ENCODE measurements at places on chromosomes 2 and 18. TPM values are rescaled to one million over a fixed set of nuclear protein-coding genes. Genes with fewer than 3 reads are reported as not detected.

- no peak for DNase-seq
These were observed 107.2 kb upstream of the L3MBTL4 start for GRCh38 chr18:6521803-6522418.

GRCh38 chr2:236656721-236657120 lies 87.1 kb downstream of the ACKR3 start:
- DNase-seq, result no peak

- DNase-seq, result no peak
These were observed 54.0 kb downstream of the ERBB4 start for GRCh38 chr2:212484563-212485080.

DNA sequence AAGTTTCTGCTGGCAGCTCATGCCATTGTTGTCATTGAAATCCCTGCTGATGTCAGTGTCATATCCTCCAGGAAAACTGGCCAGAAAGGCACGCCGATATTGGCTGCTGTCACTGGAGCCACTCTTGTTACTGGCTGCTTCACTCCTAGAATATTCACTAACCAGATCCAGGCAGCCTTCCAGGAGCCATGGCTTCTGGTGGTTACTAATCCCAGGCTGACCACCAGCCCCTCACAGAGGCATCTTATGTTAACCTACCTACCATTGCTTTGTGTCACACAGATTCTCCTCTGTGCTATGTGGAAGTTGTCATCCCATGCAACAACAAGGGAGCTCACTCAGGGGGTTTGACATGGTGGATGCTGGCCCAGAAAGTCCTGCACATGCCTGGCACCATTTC lies 27.0 kb upstream of the MTX2 start:
- no peak for DNase-seq

DNA sequence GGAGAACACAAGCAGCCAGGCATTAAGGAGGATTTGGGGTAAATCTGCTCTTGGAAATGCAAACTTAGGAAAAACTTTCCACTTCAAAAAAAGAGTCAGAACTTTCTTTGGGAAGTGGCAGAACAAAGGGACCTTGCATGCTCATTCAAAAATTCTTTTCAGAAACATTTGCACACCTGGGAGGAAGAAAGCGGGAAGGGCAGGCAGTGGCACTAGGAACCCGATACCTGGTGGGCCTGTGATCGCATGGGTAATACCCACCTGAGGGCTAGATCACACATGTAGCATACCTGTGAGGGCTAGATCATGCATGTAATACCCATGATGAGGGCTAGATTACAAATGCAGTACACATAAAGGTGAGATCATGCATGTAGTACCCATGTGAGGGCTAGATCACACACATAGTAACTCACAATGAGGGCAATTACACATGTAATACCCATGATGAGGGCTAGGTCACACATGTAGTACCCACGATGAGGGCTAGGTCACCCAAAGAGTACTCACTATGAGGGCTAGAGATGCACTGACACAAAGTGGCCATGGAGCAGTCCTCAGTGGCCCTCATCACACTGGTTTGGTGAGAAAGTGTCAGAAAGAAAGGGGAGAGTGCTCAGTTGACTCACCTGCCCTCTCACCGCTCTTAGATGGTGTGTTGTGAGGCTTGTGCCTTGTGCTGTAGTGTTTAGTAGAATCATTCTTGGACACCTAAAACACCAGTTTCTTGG lies 212.5 kb downstream of the DLGAP1 start:
- no peak for DNase-seq

DNA sequence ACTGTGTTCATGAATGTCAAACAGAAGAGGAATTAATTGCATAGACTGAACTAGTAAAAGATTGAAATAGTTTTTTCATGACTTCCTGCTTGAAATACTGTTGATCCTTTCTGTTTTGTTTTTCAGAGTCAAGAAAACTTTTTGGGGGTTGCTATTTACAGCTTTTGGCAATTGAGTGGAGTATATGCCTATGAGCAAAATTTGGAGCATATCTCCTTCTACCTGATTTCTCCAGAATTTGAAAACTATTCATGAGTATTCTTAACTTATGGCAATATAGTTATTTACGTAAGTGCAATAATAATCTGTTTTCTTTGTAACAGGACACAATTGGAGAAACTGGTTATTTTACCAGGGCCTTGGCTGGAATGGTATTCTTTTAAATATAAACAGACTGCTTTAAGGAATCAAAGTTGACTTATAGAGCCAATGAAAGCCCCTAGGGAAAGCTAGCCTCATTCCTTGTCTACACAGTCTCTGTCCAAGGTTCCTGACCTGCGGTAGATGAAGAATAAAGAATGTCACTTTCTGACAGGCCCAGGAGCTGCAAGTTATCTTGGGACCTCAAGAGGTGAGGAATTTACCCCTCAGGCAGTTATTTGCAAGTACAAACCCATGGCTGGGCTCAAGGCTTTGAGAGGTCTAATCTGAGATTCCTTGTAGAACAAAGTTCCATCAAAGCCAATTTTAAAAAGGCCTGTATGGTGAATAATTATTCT lies 193.5 kb upstream of the NDUFV2 start:
- no peak for DNase-seq

DNA sequence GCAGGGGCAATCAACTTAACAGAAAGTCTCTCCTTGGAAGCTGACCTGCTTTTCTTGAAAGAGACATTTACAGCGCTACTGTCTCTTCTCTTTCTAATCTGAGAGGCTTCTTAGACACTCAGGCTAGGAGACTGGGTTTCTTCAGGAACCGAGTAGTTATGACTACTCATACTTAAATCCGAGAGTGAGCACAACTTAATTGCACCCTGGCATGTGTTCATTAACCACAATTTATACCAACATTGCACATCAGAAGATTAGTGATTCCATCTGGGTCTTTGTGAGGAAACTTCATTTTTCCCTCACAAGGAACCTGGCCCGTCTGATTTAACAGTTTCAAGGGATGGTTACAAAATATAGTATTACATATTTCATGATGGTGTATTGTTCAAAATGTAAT lies 176.9 kb downstream of the UBE2E3 start:
- no peak for DNase-seq

DNA sequence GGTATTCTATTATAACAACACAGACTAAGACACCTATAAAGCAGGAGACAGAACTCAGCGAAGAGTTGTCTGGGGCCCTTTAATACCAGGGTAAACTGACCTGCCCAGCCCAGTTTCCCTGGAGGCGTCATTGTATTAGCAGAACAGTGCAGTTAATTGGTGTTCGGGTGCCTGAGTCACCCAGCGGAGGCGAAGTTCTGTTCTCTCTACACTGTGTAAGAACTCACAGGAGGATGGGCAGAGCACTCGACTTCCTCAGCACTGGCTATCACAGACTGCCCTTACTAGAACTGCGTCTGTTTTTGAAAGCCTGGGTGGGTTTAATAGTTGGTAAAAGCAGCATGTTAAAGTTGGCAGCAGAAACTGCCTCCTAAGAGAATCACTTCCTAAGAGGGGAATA lies 106.5 kb upstream of the ATP8B1 start:
- no peak for DNase-seq

GRCh38 chr2:204441316-204441715 lies 104.0 kb upstream of the PARD3B start:
- no peak for DNase-seq

Gene IFIH1
- 19.2 TPM for total RNA-seq

Gene ACADL
- 132 TPM for total RNA-seq

Gene DIS3L2
- 26.4 TPM for total RNA-seq

Gene RGPD4
- not detected for total RNA-seq

Gene MLPH
- total RNA-seq, result 7.4 TPM

Measured in thoracic aorta (tissue), 2 donors.